T-helper 9 cell (primary cell): ENCODE measurements at places on chromosomes 11 and 22.

DNA sequence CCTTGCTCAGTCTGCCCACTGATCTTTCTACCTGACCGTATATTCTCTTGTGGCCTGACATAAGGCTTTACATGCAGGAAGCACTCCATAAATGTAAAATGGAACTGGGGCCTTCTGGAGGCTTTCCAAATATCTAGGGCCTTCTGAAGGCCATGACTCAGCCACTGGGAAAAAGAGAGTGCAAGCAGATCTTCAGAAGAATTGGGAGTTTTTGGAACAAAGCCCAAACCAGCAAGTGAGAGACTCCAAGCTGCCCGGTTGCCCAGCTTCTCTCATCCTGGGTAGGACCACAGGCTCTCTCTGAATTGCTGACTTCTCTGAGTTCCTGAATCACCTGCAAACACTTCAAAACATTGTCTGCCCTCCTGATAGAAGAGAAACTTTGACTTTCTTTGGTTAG, 107.9 kb upstream of the BMAL1 start:
- no peak for DNase-seq

GRCh38 chr11:18723991-18724390, 2.0 kb downstream of the IGSF22 start:
- DNase-seq = no peak

DNA sequence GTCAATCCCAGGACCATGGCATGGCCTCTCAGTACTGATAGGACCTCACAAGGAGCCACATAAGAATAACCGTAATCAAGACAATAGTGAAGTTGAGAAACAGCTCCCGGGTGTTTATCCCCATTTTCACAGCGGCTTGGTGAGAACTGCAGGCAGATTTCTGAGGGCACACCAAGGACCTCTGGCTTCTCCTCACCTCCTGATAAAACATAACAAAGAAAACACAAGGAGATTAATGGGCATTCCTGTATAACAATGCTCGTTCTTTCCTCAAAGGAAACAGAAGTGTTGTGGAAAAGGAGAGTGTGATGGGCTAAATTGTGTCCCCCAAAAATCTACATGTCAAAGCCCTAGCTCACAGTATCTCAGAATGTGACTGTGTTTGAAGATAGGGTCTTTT, 4.0 kb downstream of the SLN start:
- DNase-seq = no peak

DNA sequence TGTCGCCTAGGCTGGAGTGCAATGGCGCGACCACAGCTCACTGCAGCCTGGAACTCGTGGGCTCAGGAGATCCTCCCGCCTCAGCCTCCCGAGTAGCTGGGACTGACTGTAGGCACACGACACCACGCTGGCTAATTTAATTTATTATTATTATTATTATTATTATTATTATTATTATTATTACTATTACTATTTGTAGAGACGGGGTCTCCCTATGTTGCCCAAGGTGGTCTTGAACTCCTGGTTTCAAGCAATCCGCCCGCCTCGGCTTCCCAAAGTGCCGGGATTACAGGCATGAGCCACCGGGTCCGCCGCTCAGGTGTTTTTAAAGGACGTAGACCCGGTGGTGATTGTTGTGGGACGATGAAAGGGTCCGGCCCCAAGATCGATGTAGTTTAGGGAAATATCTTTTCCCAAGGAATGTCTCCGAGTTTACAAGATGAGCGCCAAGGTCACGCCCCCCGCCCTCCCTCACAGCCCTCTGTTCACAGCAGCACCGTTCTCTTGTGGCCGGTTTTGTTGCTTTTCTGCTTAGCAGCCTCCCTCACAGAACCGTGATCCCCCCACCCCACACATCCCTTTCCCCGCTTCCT, 728 bp upstream of the POGLUT3 start:
- DNase-seq = no peak

- no peak for DNase-seq
These were observed 450.5 kb upstream of the CCDC90B start for GRCh38 chr11:83736684-83737083.

- DNase-seq = no peak
These were observed 47.0 kb downstream of the ZNF280B start for GRCh38 chr22:22461583-22461982.

DNA sequence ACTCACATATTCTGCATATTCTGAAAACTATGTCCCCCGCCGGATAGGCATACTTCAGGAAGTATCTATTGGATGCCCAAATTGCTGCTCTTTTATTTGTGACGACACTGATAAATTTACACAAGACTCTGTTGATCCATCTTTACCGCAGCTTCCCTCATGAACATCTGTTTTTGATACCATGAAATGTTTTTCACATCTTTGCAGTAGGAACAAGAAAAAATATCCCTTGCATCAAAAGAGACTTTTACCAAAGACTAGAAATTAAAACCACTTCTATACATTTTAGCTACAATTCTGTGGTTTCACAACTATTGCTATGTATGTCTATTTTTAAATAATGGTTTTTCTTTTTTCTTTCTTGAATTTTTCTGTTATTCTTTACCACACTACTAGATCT, 15.3 kb downstream of the POU2AF2 start:
- DNase-seq = no peak

DNA sequence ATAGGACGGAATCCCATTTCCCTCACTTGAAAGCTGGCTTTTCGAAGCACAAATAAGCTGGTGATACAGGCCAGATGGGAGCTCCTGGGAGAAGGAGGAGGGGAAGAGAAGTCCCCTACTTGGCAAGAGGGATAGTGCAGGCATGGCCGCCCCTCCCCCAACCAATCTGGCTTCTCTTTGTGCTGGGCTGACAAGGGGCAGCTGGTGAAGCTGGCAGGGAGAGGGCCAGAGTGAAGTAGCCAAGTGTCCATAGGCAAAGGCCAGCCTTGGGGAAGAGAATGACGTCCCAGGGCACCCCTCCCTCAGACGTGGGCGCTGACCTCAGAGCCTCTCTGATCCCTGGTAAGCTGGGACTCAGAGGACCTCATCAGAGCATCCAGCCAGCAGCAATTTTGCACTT, 78.7 kb upstream of the GRAMD1B start:
- no peak for DNase-seq

- DNase-seq = no peak
These were observed 42.1 kb downstream of the SLC1A2 start for GRCh38 chr11:35377262-35377661.
